Tibial nerve (tissue), 4 donors: ENCODE measurements at places on chromosomes 13 and 19. TPM values are rescaled to one million over a fixed set of nuclear protein-coding genes. Genes with fewer than 3 reads are reported as not detected.

Gene VAV1
- 7.5 TPM for total RNA-seq

- H3K4me3 ChIP-seq = no peak overlapping the region
- no peaks in the 10 kb centered on the region for H3K36me3 ChIP-seq
- no peaks in the 10 kb centered on the region for H3K27me3 ChIP-seq
- no peak for DNase-seq
- H3K27ac ChIP-seq = no peak overlapping the region
Observed at GRCh38 chr13:48647625-48648024, 6.1 kb upstream of the CYSLTR2 start.

GRCh38 chr13:25816239-25816638 is 235.6 kb downstream of the SHISA2 start:
- H3K27ac ChIP-seq = no peak overlapping the region
- no peak overlapping the region for H3K4me3 ChIP-seq
- DNase-seq = no peak
- H3K36me3 ChIP-seq = no peaks in the 10 kb centered on the region
- H3K4me1 ChIP-seq = no peaks in the 10 kb centered on the region

Gene RGL3
- 17.9 TPM for total RNA-seq

- H3K27ac ChIP-seq = no peak overlapping the region
- H3K4me3 ChIP-seq = no peak overlapping the region
- DNase-seq = no peak
- no peaks in the 10 kb centered on the region for H3K27me3 ChIP-seq
Observed at GRCh38 chr13:94079876-94080275, 399.6 kb downstream of the DCT start.

Gene C13orf42
- not detected for total RNA-seq

- H3K4me3 ChIP-seq = no peak overlapping the region
- H3K36me3 ChIP-seq = no peaks in the 10 kb centered on the region
- no peaks in the 10 kb centered on the region for H3K4me1 ChIP-seq
- no peak for DNase-seq
- no peak overlapping the region for H3K27ac ChIP-seq
- H3K27me3 ChIP-seq = no peaks in the 10 kb centered on the region
Observed at GRCh38 chr13:50318887-50319286, 303.6 kb downstream of the KCNRG start.

DNA sequence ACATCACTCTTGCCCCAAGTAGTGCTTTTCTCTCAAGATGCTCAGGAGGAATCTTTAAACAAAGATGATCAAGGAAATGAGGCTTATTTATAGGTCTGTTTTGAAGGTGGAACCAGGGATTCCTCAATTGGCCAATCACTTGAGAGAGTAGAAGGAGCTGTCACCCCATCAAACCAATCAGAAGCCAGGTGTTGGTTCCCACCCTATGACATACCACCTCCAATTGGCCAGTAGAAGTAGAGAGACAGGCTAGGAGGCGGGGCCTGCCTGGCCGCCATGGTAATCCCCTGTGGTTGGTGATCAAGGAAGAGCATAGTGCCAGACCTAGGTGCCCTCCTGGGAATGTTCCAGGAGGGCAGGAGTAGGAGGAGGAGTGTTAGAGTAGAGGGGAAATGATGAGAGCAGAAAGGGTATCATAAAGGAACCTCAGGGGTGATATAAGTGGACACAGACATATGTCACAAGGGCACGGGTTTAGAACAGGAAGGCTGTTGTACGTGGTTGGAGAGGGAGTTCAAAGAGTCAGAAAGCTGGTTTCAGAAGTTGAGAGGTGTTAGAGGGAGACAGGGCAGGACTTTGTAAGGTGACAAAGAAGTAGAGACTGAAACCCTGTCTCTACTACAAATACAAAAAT is 10.5 kb downstream of the PMIS2 start:
- no peak overlapping the region for H3K27ac ChIP-seq
- no peaks in the 10 kb centered on the region for H3K27me3 ChIP-seq
- no peak overlapping the region for H3K4me3 ChIP-seq
- no peaks in the 10 kb centered on the region for H3K4me1 ChIP-seq

Gene LAIR2
- not detected for total RNA-seq

- DNase-seq = no peak
- H3K27ac ChIP-seq = no peak overlapping the region
- H3K4me3 ChIP-seq = no peak overlapping the region
- no peaks in the 10 kb centered on the region for H3K27me3 ChIP-seq
- no peaks in the 10 kb centered on the region for H3K4me1 ChIP-seq
Observed at GRCh38 chr19:45352914-45353796, 12.6 kb downstream of the KLC3 start.

- no peak overlapping the region for H3K4me3 ChIP-seq
- no peak for DNase-seq
Observed at GRCh38 chr19:15028490-15028889, 20.8 kb upstream of the CASP14 start.

- no peaks in the 10 kb centered on the region for H3K4me1 ChIP-seq
- no peak overlapping the region for H3K27ac ChIP-seq
- H3K4me3 ChIP-seq = no peak overlapping the region
- H3K27me3 ChIP-seq = no peaks in the 10 kb centered on the region
- no peak for DNase-seq
Observed at GRCh38 chr13:61685682-61686012, 270.0 kb upstream of the PCDH20 start.

Gene FBN3
- 0.20 TPM for total RNA-seq

Gene GDF15
- total RNA-seq = 31.0 TPM

DNA sequence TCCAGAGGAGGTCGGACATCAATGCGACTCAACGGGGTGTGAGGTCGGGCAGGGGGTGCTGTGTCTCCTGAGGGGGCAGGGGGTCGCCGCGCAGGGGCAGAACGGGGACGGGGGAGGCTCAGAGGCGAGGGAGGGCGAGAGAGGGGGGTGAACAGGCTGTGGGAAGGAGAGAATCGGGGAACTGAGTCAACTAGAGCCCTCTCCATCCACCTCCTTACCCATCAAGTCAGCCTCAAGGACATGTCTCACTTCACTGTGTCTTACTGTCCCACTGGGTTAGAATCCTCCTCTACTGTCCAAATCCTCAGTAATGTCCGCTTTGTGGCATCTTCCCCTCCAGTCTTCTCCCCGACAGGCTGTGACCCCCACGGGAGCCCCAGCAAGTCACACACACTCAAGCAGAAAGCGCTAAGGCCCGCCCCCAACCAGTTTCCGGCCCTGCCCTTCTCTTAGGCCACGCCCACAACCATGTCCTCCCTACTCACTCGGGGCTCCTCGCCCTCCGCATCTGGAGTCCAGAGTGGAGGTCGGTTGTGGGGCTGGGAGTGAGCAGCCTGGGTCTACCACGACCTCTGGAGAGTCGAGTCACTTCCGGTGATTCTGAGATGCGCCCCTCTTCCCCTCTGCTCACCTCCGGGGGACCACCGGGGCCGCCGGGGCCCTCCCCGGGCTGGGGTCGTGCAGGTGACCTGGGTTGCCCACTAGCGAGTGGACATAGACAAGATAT is 9.3 kb downstream of the PLEKHA4 start:
- DNase-seq = no peak
- peaks cover 49% of the 10 kb centered on the region for H3K4me1 ChIP-seq
- peak overlapping the region; percentile 79 for H3K27ac ChIP-seq
- no peaks in the 10 kb centered on the region for H3K27me3 ChIP-seq
- H3K4me3 ChIP-seq = peak overlapping the region; percentile 18

- H3K4me3 ChIP-seq = no peak overlapping the region
- H3K27ac ChIP-seq = peak overlapping the region; percentile 27
- H3K4me1 ChIP-seq = no peaks in the 10 kb centered on the region
- peaks cover 7% of the 10 kb centered on the region for H3K27me3 ChIP-seq
Observed at GRCh38 chr19:51784922-51785690, 9.9 kb upstream of the FPR3 start.

DNA sequence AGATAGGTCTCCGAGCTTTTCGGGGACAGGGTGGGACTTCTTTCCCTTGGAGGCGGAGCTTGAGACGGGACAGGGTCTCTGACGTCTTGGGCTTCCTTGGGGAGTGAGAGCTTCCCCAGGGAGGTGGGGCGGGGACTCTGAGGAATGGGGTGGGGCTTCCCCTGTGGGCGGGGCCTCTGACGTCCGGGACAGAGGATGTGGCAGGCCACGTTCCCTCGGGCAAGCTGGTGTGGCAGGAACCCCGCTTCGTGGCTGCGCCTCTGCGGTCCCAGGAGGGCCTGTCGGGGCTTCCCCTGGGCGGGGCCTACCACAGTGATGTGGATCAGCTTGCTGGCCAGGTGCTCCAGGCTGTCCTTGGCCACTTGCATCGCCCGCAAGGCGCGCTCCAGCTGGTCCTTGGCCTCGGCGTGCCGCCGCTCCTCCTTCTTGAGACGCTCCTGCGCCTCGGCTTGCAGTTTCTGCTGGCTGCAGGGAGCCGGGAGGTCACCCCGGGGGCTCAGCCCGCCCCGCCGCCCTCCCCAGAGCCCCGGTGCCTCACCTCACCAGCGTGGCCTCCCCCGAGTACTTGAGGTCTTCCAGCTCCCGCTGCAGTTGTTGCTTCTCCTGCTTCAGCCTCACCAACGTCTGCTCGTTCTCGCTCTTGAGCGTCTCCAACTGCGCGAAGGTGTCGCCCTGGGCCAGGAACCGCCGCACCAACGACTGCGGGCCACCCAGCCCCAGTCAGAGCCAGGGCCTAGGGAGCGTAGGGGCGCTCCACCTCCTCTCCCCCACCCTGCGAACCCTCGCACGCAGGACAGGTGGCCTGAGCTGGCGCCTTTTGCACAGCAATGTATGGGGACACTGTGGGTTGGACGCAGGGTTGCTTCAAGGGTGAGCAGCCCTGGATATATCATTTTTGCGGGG is 3.3 kb upstream of the RGL3 start:
- H3K36me3 ChIP-seq = no peaks in the 10 kb centered on the region
- H3K4me1 ChIP-seq = peaks cover 51% of the 10 kb centered on the region
- peaks cover 62% of the 10 kb centered on the region for H3K27me3 ChIP-seq
- peak; percentile 56 for DNase-seq
- peak overlapping the region; percentile 40 for H3K4me3 ChIP-seq
- H3K27ac ChIP-seq = no peak overlapping the region

GRCh38 chr13:97757807-97758206 is 195.7 kb upstream of the IPO5 start:
- peaks cover 8% of the 10 kb centered on the region for H3K4me1 ChIP-seq
- H3K4me3 ChIP-seq = no peak overlapping the region
- no peak for DNase-seq
- no peaks in the 10 kb centered on the region for H3K36me3 ChIP-seq

DNA sequence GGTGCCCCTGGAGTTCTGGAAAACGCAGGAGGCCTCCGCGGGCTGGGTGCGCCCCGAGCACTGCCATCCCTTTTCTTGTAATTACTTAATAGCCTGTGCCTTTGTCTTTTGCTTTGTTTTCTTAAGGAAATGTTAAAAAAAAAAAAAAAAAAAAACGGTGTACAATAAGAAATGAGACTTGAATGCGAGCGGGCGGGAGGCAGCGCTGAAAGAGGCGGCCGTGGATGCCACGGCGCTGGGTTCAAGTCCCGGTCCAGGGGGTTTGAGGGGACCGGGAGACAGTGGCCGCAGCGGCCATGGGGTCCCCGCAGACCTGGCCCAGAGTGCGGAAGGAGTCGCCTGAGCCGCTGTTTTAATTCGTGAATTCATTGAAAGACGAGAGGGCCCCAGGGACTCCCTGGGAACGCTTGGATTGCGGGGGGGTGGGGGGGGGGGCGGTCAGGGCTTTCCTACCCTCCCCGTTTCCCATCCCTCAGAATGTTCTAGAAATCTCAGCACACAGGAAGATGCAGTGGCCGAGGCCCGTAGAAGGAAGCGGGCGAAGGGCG is 349.2 kb upstream of the ARGLU1 start:
- H3K27ac ChIP-seq = peak overlapping the region; percentile 86
- H3K27me3 ChIP-seq = no peaks in the 10 kb centered on the region
- peak overlapping the region; percentile 82 for H3K4me3 ChIP-seq
- DNase-seq = no peak
- H3K36me3 ChIP-seq = no peaks in the 10 kb centered on the region

GRCh38 chr13:88617176-88617575 is 946.0 kb downstream of the SLITRK5 start:
- no peak overlapping the region for H3K4me3 ChIP-seq
- no peak for DNase-seq
- no peak overlapping the region for H3K27ac ChIP-seq
- H3K36me3 ChIP-seq = no peaks in the 10 kb centered on the region

GRCh38 chr19:41699231-41699967 is 9.0 kb upstream of the CEACAM5 start:
- DNase-seq = no peak
- no peak overlapping the region for H3K27ac ChIP-seq
- no peaks in the 10 kb centered on the region for H3K4me1 ChIP-seq

- H3K4me3 ChIP-seq = no peak overlapping the region
- no peak for DNase-seq
- H3K27me3 ChIP-seq = no peaks in the 10 kb centered on the region
- H3K36me3 ChIP-seq = no peaks in the 10 kb centered on the region
- H3K27ac ChIP-seq = no peak overlapping the region
- no peaks in the 10 kb centered on the region for H3K4me1 ChIP-seq
Observed at GRCh38 chr19:33553530-33554310, 32.1 kb upstream of the PEPD start.

- no peaks in the 10 kb centered on the region for H3K4me1 ChIP-seq
- no peak overlapping the region for H3K4me3 ChIP-seq
- peaks cover 5% of the 10 kb centered on the region for H3K36me3 ChIP-seq
- no peak overlapping the region for H3K27ac ChIP-seq
Observed at GRCh38 chr13:35940734-35941133, 190.4 kb downstream of the DCLK1 start.

GRCh38 chr13:113117335-113117872 is 5.2 kb upstream of the F10 start:
- no peaks in the 10 kb centered on the region for H3K36me3 ChIP-seq
- H3K27me3 ChIP-seq = no peaks in the 10 kb centered on the region
- DNase-seq = no peak
- no peak overlapping the region for H3K27ac ChIP-seq
